ENCODE measurements at places on chromosomes 1 and 21. TPM values are rescaled to one million over a fixed set of nuclear protein-coding genes. Genes with fewer than 3 reads are reported as not detected.

DNA sequence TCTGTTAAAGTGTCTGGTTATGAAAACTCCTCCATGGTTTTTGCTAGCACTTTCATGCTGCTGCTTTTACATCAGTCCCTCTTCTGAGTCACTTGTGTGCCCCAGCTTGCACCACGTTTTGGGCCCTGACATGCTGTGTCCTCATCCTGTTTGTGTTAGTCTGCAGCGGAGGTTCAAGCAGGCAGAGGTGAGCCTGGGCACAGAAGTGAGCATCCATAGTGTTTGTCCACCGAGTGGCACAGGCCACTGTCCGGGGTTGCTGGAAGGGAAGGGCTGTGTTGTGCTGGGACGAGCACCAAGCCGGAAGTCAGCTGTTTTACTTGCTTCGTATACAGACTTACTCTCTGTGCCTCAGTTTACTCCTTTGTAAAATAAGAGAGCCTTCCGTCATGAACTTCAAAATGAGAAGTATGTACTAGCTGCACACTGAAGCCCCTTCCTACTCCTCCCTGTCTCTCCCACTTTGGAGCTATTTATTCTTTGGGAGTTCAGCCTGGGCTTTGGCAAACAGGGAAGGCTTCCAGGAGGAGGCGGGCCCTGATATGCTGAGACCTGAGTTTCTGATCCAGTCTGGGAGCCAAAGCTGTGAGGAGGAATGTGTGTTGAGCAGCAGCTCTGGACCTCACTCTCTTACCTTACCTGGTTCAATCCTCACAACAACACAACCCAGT is 10.7 kb upstream of the LAPTM5 start:
- no peak for DNase-seq

CYP4X1 gene
- under 0.01 TPM for total RNA-seq

DNA sequence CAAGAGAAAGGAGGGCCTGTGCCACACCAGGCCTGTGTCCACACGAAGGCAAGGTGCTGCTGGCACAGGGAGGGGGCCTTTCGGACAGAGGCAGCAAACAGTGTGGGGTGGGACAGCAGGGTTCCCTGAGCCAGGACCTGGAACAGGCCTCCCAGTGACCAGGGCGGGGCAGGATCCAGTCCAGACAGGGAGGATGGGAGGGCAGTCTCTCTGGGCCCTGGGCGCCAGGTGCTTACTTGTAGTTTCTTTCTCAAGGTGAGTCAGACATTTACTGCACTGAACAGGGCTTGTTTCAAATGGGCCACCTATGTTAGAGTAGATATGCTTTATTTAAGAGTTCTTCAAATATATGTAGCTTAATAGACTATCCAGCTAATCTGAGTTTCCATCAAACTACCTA is 52.8 kb upstream of the STUM start:
- peak; percentile 46 for DNase-seq

SYNC gene
- total RNA-seq: 9.2 TPM

ZDHHC18 gene
- total RNA-seq: 14.2 TPM

DNA sequence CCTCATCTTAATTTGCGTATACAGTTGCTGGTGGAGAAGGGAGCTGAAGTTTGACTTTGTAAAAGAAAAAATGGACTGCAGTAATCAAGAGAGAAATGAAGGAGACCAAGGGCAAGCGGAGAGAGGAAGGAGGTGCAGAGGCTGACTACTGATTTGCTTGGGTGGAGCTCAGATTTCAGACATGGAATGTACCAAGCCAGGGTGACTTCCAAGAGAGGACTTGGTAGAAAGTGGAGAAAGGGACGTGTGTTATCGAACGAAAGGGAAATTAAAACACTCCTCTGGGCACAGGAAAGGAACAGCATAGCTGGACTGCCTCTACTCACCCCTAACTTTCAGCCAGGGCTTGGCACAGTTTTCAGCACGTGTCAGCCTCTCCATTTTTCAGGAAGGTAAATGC is 15.1 kb upstream of the HEATR1 start:
- no peak for DNase-seq

NASP gene
- 17.2 TPM for total RNA-seq
